ENCODE measurements at places on chromosomes 4 and X.

GRCh38 chr4:7781366-7781765, 158.3 kb downstream of the AFAP1 start:
- DNase-seq = no peak

DNA sequence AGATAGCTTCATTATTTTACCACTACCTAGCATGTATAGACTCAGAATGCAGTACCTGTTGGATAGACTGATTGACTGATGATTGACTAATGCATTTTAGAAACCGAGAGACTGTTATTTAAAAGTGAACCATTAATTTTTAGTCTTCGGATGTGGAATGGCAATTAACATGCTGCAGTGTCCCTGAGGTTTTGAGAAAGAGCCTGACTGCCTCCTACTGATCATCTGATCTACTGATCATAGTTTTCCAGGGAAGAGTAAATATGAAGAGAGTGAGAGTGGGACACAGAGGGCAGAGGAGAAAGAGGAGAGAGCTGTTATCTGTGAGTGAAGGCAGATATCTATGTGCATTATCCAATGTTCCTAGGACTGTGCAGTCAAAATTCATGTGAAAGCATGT, 764.7 kb downstream of the TRIML1 start:
- no peak for DNase-seq

DNA sequence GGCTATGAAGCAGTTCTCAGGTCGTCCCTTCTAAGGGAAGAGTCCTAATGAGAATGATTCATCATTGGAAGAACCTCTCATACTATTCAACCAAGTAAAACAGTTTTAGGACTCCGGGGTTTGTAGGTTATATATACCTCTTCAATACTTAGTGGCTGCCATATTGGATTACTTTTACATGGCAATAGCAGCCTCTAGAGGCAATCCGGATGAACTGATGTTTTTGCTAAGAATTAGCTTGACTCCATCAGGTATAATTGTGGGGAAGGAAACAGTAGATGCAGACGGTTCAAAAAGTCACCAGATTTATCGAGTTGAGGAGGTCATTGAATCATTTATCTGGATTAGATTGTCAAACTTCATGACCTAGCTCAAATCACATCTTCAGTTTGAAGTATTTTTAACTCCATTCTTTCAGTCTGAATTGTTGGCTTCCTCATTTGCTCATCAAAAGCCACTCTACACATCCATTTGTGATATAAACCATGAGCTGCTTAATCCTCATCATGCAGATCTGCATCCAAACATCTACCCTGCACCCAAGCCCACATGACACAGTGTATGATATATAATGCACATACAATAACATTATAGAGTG, 28.4 kb downstream of the GUCY1B1 start:
- DNase-seq = peak; percentile 42

- DNase-seq = no peak
Observed at GRCh38 chrX:13194291-13195103, 125.4 kb downstream of the ATXN3L start.

DNA sequence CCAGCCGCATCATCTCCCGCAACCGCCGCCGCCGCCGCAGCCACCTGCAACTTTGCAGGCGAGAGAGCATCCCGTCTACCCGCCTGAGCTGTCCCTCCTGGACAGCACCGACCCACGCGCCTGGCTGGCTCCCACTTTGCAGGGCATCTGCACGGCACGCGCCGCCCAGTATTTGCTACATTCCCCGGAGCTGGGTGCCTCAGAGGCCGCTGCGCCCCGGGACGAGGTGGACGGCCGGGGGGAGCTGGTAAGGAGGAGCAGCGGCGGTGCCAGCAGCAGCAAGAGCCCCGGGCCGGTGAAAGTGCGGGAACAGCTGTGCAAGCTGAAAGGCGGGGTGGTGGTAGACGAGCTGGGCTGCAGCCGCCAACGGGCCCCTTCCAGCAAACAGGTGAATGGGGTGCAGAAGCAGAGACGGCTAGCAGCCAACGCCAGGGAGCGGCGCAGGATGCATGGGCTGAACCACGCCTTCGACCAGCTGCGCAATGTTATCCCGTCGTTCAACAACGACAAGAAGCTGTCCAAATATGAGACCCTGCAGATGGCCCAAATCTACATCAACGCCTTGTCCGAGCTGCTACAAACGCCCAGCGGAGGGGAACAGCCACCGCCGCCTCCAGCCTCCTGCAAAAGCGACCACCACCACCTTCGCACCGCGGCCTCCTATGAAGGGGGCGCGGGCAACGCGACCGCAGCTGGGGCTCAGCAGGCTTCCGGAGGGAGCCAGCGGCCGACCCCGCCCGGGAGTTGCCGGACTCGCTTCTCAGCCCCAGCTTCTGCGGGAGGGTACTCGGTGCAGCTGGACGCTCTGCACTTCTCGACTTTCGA, 654 bp downstream of the ATOH1 start:
- DNase-seq = no peak

DNA sequence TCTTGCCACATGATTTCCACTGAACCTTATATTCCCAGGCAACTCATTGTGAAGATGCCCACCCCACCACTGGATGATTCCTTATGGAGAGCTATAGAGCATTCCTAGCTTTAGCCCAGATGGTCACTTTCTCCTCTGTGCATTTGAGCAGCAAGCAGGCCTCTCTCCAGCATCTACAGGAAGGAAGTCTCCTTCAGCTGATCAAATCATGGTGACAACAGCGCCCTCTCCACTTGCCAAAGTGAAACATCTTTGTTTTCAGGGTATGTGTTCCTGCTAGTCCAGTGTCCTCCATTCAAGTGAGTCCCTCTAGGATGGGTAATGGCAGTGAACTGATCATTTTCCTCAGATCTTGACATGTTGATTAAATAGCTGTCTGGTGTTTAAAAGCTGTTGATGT, 10.9 kb upstream of the SYTL5 start:
- no peak for DNase-seq

DNA sequence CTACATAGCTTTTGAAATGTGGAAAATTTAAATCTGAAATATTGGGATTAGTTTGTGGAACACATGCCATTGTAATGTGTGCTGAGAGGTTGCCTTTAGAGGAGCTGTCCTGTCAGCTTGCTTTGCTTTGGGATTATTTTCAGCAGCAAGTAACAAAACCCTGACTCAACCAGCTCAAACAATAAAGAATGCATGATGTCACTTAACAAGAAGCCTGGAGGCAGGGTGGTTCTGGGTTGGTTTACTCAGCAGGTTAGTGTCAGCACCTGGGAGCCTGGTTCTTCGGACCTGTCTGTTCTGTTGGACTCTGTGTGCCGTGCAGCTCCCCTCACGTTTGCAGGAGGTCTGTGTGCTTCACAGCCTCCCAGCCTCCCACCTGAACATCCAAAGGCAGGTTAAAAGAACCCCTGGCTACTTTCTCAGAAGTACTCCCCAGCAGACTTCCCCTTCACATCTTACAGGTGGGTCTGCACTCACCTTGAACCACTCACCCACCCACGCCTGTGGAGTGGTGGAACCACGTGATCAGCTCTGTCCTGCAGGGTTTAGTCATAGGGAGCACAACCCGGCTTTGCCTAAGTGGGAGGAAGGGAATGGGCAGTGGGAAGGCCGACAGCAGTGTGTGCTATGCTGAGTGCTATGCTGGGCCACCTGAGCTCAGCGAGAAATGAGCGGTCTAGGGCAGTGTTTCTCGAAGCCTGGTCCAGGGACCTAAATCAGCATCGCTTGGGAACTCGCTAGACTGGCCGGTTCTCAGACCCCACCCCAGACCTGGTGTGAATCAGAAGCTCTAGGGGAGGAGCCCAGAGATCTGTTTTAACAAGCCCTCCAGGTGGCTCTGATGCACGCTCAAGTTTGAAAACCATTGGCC, 20.4 kb downstream of the TMEM131L start:
- DNase-seq = peak; percentile 43

GRCh38 chr4:88187766-88188165, 29.3 kb upstream of the ABCG2 start:
- DNase-seq = no peak

GRCh38 chr4:134260126-134260525, 58.5 kb upstream of the PABPC4L start:
- no peak for DNase-seq

DNA sequence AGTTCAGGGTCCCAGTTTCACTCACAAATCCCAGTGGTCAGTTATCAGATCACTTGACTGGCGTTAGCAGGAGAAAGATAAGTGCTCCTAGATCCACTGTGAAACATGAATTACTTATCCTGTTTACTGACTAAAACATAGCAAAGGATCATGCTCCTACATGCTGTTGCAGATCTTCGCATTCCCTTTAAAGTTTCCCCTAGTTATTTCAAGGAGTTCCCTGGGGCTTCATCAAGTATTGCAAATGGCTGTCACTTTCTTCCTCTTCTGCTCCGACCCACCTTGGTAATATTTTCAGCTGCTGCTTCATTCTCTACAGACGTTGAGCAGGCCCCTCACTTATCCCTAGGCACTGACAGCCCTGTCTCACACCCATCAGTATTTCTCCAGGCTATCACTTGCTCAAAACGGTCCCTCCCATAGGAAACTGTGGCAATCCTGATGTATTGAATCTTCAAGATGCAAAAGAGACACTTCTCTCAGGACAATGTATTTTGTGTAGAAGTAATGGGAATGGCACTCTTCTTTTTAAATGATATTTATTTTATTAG, 466.0 kb downstream of the INPP4B start:
- DNase-seq = no peak

DNA sequence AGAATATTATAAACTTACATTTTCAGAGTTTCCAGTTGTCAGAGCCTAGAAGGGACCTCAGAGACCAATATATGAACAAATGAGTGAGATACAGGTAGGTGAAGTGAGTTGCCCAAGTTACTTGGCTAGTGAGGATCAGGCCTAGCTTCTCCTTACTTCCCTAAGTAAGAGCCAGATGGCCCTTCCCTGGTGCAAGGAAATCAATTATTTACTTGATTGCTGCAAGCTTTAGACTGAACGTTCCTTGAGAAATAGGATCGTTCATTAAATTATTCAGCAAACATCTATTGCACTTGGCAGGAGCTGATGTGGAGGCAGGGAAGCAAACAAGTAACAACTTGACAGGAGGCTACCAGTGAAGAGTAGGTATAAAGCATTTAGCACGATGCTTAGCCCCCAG, 117.8 kb downstream of the EFHC2 start:
- no peak for DNase-seq

All from fibroblast of the conjunctiva (primary cell).